ENCODE measurements at places on chromosomes 5 and 9. TPM values are rescaled to one million over a fixed set of nuclear protein-coding genes. Genes with fewer than 3 reads are reported as not detected.

GRCh38 chr9:125477089-125477544 is 215.5 kb downstream of the GAPVD1 start:
- H3K4me1 ChIP-seq: no peaks in the 10 kb centered on the region
- H3K36me3 ChIP-seq: peaks cover 9% of the 10 kb centered on the region
- no peak for DNase-seq
- H3K27ac ChIP-seq: no peak overlapping the region

Gene ELOVL7
- 0.31 TPM for total RNA-seq

DNA sequence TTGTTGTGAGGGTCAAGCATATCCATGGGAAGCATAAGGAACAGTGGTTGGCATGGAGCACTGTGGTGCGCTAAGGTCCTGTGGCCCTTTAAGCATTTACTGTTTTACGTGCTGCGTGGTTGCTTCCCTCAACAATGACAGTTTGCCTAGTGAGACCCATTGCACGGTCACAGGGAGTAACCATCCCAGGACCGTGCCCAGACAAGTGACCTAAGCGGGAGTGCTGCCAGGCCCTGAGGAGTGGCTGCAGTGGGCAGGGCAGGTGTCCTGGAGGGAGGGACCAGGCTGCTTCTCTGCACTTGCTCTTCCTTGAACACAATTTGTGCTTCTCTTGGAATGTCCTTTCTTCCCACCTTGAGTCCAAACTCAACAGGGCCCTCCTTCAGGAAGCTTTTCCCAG is 64.6 kb downstream of the RGS3 start:
- no peak overlapping the region for H3K4me3 ChIP-seq
- H3K36me3 ChIP-seq: peaks cover 2% of the 10 kb centered on the region
- no peaks in the 10 kb centered on the region for H3K27me3 ChIP-seq
- H3K27ac ChIP-seq: no peak overlapping the region
- no peak for DNase-seq

DNA sequence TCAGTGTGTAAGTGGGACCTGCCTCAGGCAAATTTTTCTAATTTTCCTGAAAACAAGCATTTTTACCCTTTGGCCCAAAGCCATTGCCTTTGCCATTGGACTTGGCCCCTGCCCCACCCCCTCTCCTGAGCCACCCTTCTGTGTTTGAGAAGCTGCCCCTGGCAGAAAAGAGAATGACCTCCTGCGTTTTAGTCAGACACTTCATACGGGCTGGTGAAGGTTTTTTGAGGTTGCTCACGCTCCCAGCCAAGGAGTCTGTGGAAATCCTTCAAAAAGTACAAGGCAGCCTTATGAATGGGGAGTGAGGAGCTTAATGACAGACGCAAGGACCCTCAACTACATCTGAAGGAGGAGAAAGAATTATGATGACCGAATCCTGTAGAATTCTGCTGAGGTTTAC is 308.9 kb downstream of the SLIT3 start:
- peaks cover 12% of the 10 kb centered on the region for H3K27me3 ChIP-seq
- DNase-seq: no peak
- H3K36me3 ChIP-seq: no peaks in the 10 kb centered on the region
- H3K27ac ChIP-seq: no peak overlapping the region
- no peak overlapping the region for H3K4me3 ChIP-seq

DNA sequence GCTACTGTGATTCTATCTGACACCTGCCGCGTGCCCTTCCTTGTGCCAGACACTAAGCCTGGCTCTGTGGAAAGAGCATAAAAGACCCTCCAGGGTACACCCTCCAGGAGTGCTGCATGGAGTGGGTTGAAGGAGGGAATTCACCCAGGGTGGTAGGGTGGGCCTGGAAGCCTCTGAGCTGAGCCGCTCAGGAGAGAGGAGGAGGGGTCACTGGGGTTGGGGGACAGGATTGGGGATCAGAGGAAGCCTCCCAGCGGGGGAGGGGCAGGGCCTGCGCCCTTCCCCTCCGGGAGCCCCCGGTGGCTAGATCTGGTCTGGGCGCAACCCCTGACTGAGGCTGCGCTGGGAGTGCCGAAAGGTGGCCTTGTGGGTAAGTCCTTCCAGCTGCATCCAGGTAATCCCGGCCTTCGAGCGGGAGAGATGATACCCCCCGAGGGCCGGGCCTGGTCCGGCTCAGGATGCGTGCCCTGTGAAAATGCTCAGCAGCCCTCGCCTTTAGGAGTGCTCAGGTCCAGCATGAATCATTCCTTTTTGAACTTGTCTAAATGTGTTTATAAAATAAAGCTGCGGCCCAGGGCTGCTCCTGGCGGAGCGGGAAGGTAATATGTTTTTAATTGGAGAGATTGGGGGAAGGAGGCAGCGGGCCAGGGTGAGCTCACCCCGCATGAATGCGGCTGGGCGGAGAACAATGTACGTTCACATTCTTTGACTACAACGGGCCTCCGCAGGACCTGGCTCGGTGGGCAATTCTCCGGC is 118.1 kb upstream of the SMIM23 start:
- H3K36me3 ChIP-seq: no peaks in the 10 kb centered on the region
- H3K4me3 ChIP-seq: no peak overlapping the region
- H3K27me3 ChIP-seq: peaks cover 8% of the 10 kb centered on the region
- H3K27ac ChIP-seq: no peak overlapping the region
- no peaks in the 10 kb centered on the region for H3K4me1 ChIP-seq

Data from activated naive CD4-positive, alpha-beta T cell treated with anti-CD3 and anti-CD28 coated beads for 36 hours (primary cell).